ENCODE measurements at places on chromosomes 7 and 10.

DNA sequence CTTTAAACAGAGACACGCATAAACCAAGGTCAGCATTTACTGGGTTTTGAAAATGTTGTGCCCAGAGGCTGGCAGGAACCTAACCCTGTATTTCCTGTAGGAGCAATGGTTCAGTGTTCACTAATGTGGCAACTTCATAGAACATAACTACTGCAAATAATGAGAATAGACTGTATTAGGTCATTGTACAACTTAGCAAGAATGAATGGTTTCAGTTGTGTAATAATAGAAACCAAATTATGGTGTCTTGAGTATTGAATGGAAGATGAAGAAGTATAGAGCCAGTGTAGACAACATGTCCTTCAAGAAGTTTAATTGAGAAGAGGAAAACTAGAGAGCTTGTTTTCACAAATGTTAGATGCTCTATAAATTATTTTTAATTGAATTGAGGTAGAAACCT, 172.5 kb downstream of the BUB3 start:
- DNase-seq, result no peak

- no peak for DNase-seq
Observed at GRCh38 chr7:24788961-24789576, 31.8 kb upstream of the GSDME start.

GRCh38 chr7:132312531-132313055, 263.7 kb downstream of the PLXNA4 start:
- no peak for DNase-seq

- no peak for DNase-seq
Observed at GRCh38 chr7:87253589-87254087, 34.1 kb upstream of the TMEM243 start.

DNA sequence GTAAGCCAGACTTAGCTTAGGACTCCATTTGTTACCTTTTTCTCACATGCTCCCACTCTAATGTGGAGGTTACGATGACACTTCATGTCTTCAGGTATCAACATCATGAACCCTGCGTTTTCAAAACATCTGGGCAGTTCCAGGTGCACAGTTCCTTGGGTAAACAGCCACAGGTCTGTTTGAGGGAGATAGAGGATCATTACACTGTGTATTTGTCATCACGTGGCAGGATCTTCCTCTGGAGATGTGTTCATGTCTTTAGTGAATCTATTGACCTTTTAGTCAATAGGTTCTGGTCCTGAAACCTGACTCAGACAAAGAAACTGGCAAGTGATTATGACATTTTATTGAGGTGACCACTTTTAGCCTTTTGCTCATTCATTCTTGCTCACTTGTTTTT, 145.5 kb downstream of the ANKRD7 start:
- DNase-seq, result no peak

DNA sequence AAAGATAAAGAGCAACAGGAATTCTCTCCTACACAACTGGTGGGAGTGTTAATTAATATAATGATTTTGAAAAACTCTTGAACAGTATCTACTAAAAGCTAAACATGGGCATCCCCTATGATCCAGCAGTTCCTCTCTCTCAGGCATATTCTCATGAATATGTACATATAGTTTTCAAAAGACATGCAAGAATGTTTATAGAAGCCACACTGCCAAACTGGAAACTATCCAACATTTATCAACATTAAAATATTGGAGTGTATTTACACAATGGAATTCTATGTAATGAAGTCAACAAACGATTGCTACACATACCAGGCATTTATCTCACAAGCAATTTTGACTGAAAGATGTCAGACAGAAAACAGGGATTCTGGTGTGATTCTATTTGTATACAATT, 404.5 kb upstream of the ANKRD30A start:
- DNase-seq, result no peak

DNA sequence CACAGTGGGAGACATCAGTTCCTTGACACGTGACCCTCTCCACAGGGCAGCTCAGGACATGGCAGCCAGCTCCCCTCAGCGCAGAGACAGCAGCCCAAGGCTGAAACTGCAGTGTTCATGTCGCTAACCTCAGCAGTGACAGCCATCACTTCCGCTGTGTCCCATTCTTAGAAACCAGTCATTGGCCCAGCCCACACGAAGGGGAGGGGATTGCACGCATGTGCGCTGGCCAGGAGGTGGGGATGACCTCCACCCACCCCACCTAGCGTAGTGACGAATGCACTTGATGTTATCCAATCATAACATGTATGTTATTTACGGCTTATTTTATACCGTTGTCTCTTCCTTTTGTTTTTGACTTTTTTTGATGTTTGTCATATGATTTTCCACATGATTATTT, 36.9 kb upstream of the EGFR start:
- DNase-seq, result no peak

GRCh38 chr10:70234668-70235447, 1.6 kb upstream of the PPA1 start:
- DNase-seq, result no peak

- no peak for DNase-seq
Observed at GRCh38 chr10:131571865-131572264, 260.3 kb upstream of the TCERG1L start.

- no peak for DNase-seq
Observed at GRCh38 chr7:151629713-151630272, 110.1 kb upstream of the RHEB start.

DNA sequence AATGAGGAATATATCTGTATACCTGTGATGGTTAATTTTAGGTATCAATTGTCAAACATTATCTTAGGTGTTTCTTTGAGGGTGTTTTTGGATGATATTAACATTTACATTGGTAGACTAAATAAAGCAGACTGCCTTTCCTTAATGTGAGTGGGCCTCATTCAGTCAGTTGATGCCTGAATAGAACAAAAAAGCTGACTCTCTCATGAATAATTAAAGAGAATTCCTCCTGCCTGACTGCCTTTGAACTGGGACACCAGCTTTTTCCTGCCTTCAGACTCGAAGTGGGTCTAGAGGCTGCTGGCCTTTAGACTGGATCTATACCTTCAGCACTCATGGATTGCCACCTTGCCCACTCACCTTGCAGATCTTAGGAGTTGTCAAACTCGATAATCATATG, 117.9 kb upstream of the TMEM168 start:
- DNase-seq, result no peak

GRCh38 chr10:127915324-127915723, 8.4 kb downstream of the PTPRE start:
- no peak for DNase-seq

- no peak for DNase-seq
Observed at GRCh38 chr7:43763183-43763582, 4.7 kb downstream of the BLVRA start.

DNA sequence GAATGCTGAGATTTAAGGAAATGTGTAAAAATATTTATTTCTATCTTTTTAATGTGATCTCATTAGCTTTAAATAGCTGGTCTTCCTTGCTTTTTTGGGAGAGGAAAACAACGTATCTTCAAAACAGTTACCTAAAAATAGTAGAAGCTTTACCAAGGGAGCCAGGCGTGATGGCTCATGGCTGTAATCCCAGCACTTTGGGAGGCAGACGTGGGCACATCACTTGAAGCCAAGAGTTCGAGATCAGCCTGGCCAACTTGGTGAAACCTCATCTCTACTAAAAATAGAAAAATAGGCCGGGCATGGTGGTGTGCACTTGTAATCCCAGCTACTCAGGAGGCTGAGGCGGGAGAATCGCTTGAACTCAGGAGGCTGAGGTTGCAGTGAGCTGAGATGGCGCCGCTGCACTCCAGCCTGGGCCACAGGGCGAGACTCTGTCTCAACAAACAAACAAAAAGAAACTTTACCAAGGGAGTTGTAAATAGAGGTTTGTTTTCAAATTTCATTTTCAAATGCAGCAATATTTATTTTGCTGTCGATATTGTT, 48.4 kb upstream of the ITGB1 start:
- DNase-seq, result no peak

GRCh38 chr7:69820479-69821192, 222.4 kb downstream of the AUTS2 start:
- no peak for DNase-seq

- DNase-seq, result no peak
Observed at GRCh38 chr10:91352760-91353159, 57.4 kb upstream of the HECTD2 start.

DNA sequence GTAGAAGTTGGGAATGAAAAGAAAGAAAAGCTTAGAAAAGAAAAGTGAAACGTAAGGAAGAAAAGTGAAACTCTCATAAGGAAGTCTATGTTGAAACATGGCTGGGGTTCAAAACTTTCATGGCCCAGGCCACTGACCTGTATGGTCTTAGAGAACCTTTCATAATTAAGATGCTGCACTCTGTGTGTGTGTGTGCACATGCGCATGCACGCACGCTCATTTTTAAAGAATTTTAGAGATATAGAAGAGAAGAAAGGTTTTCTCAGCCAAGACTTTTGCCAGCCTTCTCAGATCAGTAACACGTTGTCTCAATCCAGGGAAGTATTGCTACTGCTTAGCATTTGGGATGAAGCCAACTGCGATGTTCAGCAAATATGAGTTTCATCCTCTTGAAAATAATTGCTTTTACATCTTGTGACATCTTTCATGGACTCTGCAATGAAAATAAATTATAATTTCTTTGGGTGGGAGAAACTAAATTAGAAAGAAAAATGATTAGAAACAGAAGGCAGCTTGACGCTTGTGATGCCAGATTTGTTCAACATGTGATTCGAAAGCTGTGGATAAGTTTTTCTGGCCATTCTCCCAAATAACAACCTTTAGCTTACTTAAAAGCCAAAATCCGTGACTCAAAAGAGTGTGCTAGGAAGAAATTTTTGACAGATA, 16.2 kb upstream of the SLC26A4 start:
- no peak for DNase-seq

DNA sequence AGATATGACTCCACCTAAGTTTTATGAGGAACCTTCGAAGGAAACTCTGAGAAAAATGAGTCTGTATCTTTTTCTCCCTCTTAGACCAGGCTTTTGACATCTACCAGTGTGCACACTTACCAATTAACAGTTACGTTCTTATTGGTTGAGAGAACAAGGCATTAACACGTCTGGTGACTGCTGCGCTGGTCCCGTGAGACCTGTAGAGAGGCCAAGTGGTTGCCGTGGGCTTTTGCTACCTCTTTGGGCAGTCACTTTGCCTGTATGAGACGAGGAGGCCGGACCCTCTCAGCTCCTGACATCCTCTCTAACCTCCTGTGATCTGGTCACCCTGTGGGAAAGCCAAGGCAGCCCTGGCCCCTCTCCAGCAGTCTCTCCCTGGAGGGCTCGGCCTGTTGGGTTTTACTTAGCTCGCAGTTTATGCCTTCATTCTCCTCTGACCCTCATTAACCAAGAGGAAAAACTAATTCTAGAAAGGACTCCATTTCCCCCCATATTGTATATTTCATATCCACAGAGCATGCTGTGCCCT, 513.9 kb upstream of the GALNT17 start:
- no peak for DNase-seq

GRCh38 chr7:139630643-139631519, 107.4 kb downstream of the CLEC2L start:
- no peak for DNase-seq
